CD8-positive, alpha-beta T cell (primary cell): ENCODE measurements at places on chromosomes 7 and 10.

- DNase-seq = no peak
Observed at GRCh38 chr7:44280636-44280992, 44.8 kb downstream of the CAMK2B start.

GRCh38 chr7:64893401-64893800, 9.7 kb upstream of the ZNF273 start:
- DNase-seq = no peak

- DNase-seq = no peak
Observed at GRCh38 chr10:120741396-120741795, 109.8 kb upstream of the WDR11 start.

- no peak for DNase-seq
Observed at GRCh38 chr7:15752377-15752776, 65.9 kb upstream of the MEOX2 start.

DNA sequence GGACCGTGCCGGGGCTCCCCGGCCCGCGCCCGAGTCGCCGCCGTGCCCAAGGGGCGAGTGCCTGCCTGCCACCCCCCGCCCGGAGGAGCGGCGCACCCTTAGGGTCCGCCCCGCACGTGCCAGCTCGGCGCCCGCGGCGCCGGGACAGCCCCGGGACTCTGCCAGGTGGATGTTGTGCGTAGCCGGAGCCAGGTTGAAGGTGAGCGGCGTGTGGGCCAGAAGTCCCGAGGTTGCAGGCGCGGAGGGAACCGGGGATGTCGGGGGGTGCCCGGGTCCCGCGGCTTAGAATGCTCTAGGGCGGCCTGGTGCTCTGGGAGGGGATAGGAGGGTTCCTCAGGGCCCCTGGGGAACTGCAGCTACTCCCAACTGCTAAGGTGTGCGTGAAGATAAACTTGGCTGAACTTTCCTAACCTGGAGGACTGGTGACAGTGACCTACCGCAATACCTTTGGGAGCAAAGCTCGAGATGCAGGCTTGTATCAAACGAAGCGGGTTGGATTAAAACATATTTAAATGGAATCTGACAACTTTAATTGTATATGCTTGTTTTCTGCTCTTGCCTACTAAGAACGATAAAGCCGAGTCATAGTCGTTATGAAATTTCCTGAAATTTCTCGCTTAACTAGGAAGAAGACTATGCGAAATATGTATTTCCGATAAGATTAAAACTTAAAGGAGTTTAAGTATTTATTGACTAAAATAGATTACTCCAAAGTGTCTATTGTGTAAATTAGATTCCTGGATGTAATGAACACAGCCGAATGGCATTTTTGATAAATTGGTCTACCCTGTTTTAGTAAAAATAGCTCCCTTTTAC, at the start of gene CUX1:
Gene CUX1 (plus strand): TSS at position 156 of the 816 bp plus-strand sequence. CDS start 14 bp downstream, at position 170.
- DNase-seq = peak; percentile 61

DNA sequence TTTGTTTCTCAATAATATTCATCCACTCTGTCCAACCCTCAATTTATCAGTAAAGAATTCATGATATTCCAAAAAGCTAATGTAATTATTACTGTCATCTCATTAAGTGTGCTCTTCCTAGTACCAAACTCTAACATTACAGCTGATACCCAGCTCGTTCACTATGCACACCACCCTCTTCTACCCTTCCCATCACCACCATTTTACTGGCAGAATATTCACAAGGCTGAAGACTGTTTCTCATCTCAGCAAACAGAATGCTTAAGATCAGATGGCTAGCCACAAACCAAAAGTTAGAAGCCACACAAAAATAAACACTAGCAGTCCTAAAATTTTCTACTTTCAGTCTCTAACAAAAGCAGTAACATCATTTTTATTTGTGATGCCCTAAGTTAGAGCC, 121.5 kb downstream of the SRPK2 start:
- no peak for DNase-seq

DNA sequence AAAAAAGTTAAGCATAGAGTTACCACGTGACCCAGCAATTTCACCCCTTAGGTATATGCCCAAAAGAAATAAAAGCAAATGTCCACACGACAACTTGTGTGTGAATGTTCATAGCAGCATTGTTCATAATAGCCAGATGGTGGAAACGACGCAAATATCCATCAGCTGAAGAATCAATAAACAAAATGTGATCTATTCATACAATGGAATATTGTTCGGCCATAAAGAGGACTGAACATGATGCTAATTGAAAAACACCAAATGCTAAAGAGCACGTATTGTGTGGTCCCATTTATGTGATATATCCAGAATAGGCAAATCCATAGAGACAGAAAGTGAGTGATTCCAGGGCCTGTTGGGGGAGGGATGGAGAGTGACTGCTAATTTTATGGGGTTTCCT, 18.3 kb upstream of the USP6NL start:
- DNase-seq = no peak

DNA sequence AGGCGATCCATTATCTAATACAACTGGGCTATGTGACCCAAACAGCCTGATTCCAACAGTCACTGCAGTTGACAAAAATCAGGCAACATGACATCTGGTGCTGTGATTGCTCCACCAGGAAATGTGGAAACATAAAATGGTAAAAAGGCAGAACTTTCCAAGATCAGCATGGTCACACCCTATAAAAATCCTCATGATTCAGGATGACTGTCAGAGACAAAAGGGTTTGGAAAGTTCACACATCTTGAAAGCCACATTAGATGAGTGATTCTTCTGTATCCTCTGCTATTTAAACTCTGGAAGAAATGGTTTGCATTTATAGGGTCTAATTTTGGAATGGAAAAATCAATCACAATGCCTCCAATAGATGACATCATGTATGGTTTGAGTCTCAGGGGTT, 662.6 kb upstream of the IGFBP3 start:
- no peak for DNase-seq

DNA sequence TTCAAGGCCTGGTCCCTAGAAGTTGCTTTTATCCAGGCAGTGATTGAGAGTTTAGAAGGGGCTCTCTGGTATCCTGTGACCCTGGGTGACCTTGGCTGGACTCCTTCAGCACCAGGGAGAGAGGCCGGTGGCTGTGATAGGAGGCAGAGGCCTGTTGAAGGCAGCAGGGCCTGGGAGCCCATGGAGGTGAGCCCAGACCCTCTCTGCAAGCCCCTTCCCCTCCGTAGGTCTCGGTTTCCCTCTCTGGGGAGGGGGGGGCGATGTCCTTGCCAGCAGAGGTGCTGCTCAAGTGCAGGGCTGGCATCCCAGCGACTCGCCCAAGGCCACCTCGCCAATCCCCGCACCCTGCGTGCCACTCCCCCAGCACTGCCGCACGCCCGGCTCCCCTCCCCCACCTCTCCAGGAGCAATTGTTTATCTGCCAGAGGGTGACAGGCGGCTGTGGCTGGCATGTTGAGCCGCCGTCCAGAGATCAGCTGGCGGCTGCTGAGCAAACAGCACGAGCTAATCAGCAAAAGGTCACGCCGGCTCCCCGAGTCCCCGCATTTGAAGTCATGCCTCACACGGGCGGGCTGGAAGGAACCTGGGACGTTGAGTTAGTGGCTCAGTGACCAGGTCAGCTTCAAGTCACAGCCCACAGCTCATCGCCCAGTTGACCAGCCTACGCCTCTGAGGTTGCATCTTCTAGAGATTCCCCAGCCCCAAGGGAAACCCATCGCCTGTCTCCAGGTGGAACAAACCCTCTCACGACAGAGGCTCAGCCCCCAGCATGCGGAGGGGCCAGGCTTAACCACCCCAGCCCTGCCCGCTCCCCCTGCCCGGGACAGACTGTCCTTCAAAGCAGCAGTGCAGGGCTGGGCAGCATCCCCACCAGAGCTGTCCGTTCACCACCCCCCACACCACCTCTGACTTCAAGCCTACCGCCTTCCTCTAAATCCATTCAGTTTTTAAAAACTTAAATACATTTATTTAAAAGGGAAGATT, 43.7 kb downstream of the ELFN1 start:
- DNase-seq = no peak

GRCh38 chr10:48611133-48611532, 6.3 kb upstream of the ARHGAP22 start:
- no peak for DNase-seq
